Kasumi-1 (cell line): ENCODE measurements at places on chromosomes 1 and 21.
A peak's percentile ranks its signal among the peaks of the same experiment; 100 is the strongest.

GRCh38 chr1:199508653-199509052 is 518.9 kb upstream of the NR5A2 start:
- DNase-seq, result no peak

- no peak for DNase-seq
Measured at GRCh38 chr1:167387251-167387910, 130.9 kb downstream of the CD247 start.

GRCh38 chr1:69451196-69451595 is 116.5 kb upstream of the LRRC7 start:
- DNase-seq, result no peak

- peak; percentile 39 for DNase-seq
Measured at GRCh38 chr1:46991083-46991923, 32.2 kb upstream of the CYP4X1 start.

DNA sequence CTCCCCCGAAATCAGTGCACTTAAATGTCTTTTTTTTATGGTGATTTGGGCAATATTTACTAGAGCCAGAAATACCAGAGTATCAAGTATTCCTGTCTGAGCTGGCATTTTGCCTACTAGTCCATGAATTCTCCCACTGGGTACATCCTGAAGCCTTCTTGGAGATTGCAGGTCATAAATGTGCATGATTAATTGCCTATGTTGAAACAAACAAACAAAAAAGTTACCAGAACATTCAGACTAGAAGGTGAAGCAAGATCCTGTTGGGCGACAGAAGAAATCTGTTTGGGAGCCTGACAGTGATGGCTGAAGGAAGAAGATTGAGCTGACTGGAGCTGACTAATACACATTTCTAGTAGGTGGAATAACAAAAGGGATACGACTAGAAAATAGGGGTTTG is 127.4 kb upstream of the NRIP1 start:
- DNase-seq, result no peak

DNA sequence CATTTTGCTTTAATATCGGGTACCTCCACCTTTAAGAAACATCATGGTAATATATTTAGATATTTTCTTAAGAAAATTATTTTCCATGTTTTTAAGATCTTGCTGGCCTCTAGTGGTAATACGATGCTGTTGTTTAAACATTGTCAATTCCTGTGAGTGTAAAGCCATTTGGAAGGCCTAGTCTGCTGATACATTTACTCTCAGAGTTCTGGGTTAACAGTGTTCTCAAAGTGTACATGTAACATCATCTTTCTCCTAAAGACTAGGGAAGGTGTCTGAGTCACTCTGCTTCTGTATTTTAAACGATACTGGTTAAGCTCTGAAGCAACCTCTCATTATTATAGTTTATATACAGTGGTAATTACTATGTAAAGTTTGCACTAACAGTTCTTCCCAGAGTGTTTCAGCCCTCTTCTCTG is 189.1 kb downstream of the RASAL2 start:
- DNase-seq, result peak; percentile 67

DNA sequence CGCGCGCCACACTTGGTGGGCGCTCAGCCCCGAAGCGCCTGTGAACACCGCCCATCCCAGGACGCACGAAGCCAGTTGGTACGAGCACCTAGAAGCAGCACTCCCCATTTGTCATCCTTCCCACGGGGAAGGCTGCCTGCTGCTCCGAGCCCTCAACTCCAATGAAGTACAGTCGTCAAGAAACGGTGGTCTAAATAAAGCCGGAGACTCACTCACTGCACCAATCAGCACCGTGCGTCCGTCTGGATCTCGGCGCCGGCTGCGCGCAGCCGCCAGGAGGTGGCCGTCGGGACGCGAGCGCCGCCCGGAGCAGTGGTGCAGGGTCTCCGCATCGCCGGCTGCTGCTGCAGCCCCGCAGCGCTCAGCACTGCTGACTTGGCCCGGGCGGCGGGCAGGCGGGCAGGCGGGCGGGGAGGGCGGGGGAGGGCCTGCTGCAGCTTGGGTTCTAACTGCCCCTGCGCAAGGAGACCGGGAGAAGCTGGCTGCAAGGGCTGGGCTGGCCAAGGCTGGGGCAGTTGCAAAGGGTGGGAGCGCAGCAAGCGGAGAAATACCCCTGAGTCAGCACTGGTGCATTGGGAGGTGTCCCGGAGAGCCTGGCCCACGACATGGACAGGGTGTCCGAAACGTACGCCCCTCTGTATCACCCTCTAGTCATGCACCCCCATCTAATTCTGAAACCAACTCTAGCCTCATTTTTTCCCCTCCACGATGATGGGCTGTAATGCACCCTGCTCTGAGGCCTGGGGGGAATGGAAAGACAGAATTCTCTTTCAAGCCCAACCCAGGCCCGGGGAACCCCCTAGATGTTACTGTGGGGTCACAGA is 35.8 kb upstream of the H6PD start:
- no peak for DNase-seq

- no peak for DNase-seq
Measured at GRCh38 chr1:230825761-230826160, 42.6 kb downstream of the C1orf198 start.

DNA sequence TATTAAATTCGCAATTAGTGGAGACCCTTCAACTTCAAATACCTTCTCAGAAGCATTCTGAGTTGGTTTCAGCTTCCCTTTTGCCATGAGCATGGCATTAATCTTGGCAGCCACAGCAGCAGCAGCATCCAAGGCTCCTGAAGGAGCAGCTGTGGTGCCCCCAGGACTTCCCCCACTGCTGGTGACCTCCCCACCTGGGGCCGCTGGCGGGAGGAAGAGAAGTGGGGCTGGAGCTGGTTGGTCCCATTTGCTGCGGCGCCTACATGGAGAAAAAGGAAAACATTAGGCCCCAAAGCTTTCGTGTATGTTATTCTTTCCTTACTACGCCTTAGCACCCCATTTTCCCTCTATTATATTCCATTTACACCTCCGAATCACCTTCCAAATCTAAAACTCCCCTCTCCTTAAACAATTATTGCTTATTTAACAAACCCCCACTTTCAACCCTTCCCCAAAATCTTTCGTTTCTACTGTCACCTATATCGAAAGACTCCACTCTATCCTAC is 569 bp downstream of the KHDC4 start:
- DNase-seq, result no peak

DNA sequence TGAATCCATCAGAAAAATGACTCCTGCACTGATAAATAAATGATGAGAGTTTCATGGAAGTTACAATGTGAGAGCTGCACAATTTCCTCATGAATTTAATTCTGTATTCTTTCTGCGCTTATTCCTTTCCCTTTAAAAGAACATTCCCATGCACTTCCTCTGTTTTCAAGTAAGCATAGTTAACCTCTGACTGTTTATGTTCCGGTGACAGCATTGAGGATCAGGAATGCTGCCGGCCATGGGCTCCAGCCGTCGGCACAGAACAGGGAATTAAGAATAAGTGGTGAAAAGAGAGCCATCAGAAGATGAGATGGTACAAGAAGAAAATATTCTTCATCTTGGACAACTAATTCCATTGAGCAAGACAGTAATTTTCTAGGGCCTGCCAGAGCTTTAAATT is 65.3 kb downstream of the SUSD4 start:
- DNase-seq, result no peak

DNA sequence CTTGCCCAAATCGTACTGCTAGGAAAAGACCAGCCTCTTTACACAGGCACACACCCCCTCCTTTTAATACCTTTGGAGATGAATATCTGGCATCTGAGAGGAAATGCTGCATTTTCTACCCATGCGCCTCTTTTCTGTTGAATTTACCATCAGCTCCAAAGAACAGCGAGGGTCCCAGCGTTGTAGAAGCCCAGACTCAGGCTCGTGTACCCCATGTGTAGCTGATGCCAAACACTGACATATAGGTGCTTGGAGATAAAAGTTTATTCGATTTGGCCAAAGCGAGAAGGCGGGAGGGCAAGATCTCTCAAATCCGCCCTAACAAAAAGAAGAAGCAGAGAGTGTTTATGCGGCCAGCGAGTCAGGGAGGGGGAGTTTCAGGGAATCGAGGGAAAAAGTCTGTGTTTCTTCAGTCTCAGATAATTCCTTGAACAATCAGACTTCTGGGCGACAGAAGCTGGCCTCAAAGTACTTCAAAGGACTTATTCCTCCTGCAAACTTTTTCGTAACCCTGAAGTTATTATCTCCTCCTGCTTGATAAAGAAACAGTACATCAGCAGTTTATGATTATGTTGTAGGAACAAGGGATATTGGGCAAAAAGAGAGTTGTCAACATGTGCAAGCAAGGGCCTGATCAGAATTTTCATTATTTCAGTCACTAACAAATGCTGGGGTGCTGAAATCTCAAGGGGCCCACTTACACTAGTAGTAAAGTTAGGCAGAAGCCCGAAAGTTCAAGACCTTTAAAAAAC is 642 bp upstream of the CREG1 start:
- peak; percentile 52 for DNase-seq

GRCh38 chr1:16191309-16191708 is 21.1 kb downstream of the ARHGEF19 start:
- DNase-seq, result no peak

- DNase-seq, result no peak
Measured at GRCh38 chr1:33445108-33445507, 14.2 kb upstream of the PHC2 start.

GRCh38 chr1:219143735-219144134 is 29.9 kb upstream of the LYPLAL1 start:
- no peak for DNase-seq

- no peak for DNase-seq
Measured at GRCh38 chr1:242016479-242016878, 17.6 kb upstream of the MAP1LC3C start.

DNA sequence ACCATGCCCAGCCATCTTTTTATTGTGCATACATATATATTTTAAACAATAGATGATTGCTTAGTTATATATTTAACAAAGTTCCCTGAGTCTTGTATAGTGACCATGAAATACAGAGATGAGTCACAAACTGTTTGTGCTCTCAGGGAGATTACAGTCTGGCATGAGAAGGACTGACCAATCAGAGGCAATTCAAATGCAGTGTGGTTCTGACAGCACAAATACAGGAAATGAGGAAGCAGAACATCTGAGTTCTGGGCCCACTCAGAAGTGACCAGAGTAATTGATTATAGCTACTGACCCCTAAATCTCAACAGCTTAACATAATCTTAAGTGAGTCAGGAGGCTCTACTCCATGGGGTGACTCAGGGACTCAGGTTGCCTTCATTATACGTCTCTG is 534.5 kb downstream of the OMA1 start:
- DNase-seq, result no peak

GRCh38 chr1:247540581-247540980 is 4.3 kb upstream of the OR2C3 start:
- no peak for DNase-seq

- DNase-seq, result no peak
Measured at GRCh38 chr1:227059076-227059475, 119.0 kb downstream of the COQ8A start.

DNA sequence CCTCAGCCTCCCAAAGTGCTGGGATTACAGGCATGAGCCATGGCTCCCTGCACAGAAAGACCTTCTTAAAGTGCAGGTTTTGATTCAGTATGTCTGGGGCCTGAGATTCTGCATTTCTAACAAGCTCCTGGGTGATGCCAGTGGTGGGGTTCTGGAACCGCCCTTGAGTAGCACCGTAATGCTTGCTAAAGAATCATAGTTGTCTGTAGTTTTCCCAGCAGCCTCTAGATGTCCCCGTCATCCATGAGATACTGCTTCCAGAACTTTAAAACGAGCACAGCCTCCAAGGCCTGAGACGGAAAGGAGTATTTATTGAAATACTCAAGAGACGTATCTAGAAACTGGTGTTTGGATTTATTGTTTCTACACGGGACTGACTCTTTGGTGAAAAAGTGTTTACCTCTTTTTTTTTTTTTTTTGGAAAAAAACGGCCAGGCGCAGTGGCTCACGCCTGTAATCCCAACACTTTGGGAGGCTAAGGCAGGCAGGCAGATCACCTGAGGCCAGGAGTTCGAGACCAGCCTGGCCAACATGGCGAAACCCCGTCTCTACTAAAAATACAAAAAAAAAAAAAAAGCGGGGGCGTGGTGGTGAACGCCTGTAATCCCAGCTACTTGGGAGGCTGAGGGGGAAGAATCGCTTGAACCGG is 2.6 kb upstream of the TOR3A start:
- peak; percentile 93 for DNase-seq

DNA sequence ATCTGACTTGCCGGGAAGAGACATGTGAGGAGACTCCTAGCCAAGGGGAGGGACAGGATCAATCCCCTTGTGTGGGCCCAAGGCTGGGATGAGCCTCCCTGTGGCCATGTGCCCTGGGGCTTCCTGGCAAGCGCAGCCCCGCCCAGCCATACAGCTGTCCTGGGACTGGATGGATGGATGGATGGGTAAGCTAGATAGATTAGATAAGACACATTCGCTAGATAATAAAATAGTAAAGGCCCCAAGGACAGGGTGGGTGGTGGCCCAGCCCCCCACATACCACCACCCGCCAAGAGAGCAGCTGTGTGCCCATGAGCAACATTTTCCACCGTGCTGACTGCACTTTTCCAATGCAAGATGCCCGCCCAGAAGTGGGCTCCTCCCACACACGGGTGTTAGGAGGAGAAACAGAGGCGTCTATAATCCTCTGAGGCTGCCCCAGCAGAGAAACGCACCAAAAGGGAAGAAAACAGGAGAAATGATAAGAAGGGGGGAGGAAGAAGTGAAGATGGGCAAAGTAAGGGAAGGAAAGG is 25.1 kb downstream of the ZBTB17 start:
- no peak for DNase-seq

- no peak for DNase-seq
Measured at GRCh38 chr1:59703226-59703917, 111.4 kb upstream of the HOOK1 start.

GRCh38 chr1:1782399-1783221 is 4.3 kb upstream of the NADK start:
- DNase-seq, result peak; percentile 17

GRCh38 chr1:33965086-33965485 is 101.2 kb downstream of the HMGB4 start:
- no peak for DNase-seq

DNA sequence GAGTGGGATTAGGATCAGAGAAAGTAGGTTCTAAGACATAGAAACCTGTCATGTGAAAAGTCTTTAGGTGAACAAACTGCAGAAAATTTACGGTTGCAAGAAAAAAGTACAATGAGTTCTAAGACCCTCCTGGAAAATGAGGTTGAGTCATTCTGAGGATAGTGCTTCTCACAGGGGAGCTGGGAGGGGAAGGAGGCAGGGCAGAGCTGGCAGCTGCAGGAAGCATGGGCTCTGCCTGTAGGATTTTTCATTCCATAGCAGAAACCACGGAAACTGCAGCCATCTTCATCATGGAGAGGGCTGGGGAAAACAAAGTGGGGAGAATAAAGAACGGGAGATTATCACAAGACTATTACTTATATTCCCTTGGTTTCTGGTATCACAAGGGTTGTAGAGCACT is 25.8 kb upstream of the THEM4 start:
- no peak for DNase-seq
